ENCODE measurements at places on chromosomes 13 and 19. TPM values are rescaled to one million over a fixed set of nuclear protein-coding genes. Genes with fewer than 3 reads are reported as not detected.

DNA sequence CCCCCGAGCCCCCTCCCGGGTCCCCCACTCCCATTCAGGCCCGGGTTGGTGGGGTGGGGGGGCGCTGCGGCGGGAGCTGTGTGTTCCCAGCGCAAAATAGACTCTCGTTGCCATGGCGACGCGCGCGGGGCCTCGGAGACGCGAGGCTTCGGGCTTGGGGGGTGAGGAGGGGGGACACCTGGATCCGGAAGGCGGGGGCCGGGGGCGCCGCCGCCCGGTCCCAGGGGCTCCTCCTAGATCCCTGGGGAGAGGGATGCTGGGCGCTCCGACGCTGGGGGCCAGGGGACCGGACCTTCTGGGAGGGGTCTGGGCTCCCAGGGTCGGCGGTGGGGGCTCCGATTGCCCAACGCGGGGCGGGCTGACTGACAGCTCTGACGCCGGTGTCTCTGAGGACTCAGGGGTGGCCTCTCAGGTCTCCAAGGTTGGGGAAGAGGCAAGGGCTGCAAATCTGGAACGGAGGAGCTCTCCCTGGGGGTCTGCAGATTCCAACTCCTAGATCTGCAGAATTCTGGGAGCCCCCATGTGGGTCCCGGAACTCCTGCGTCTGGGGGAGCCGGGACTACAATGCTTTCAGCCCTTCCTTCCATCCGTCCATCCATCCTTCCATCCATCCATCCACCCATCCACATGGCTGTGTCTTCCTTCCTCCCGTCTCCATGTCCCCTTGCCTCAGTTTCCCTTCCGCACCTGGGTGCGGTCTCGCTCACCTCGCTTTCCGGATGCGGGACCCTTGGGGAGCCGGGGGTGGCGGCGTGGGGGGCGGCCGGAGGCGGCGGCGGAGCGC, 9.1 kb upstream of the SHISA7 start:
- no peak for DNase-seq

DNA sequence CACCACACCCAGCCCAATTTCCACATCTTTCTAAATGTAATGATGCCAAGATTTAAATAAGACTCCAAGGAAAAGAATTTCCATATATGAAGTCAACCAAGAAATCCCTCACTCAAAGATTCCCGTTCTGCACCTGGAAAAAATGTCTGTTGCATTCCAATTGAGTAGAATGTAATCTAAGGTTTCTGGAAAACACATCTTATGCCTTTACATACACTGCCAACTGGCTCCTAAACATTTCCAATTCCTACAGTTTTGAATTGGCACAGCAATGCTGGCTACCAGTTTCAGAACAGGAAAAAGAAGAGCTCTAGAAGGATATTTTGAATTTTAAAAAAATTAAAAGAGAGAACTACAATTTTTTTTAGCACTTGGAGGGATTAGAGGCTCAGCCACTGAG, 43.0 kb downstream of the COL4A2 start:
- DNase-seq: no peak

GRCh38 chr19:5269926-5270325, 70.7 kb downstream of the PTPRS start:
- no peak for DNase-seq

DNA sequence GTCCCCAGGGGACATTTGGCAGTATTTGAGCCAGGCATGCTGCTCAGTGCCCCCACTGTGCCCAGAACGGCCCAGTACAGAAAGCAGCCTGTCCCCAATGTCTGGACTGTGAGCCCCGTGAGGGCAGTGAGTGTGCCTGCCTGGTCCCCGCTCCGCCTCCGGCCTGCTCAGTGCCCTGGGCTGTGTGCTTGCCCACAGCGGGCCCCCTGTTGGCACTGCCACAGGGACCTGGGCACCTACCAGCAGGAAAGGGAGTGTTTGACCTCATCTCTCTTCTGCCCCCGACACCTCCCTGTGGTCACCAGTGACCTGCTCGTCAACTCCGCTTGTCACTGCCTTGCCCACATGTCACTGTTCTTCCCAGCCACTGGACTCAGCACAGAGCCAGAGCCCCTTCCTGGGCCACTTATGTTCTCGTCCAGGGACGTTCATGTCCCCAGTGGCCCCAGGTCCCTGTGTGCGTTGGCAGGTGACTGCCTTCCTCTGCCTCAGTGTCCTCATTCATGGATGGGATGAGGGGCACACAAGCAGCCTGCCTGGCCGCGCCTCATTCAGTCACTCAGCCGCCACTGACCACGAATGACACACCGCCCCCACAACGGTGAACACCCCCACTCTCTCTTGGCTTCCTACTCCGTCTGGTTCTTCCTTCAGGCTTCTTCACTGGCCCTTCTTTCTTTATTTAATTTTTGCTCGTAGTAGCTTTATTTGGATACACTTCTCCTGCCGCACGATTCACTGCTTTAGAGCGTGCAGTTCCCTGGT, 2.8 kb downstream of the FZR1 start:
- no peak for DNase-seq

DNA sequence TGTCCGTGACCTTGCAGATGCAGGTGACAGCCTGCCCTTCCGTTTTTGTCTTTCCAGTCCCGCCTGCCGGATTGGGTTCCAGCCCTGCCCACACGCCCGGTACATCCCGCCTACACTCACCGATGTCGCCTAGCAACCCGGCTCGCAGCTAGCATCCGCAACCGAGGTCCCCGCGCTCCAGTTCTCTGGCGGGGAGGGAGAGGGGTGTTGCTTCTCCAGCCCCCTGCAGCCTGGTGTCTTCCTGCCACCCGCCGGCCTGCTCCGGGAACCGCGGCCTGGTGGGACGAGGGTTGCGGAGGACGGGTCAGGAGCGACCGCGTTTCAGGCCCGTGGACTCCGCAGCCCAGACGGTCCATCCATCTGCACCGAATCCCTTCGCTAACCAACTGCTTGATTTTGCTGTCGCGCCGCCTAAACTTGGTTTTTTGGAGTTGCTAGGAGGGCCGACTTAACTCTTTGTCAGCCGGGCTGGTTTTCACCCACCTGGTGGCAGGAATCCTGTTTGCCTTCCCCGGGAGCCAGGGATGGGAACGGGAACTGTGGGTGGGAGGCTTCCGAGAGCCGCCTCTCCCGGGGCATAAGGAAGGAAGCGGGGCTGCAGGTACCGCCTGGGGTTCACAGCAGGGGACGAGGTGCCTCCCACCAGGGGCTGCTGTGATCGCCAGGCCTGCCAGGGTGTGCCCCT, 15.4 kb upstream of the MATK start:
- DNase-seq: peak; percentile 67

DNA sequence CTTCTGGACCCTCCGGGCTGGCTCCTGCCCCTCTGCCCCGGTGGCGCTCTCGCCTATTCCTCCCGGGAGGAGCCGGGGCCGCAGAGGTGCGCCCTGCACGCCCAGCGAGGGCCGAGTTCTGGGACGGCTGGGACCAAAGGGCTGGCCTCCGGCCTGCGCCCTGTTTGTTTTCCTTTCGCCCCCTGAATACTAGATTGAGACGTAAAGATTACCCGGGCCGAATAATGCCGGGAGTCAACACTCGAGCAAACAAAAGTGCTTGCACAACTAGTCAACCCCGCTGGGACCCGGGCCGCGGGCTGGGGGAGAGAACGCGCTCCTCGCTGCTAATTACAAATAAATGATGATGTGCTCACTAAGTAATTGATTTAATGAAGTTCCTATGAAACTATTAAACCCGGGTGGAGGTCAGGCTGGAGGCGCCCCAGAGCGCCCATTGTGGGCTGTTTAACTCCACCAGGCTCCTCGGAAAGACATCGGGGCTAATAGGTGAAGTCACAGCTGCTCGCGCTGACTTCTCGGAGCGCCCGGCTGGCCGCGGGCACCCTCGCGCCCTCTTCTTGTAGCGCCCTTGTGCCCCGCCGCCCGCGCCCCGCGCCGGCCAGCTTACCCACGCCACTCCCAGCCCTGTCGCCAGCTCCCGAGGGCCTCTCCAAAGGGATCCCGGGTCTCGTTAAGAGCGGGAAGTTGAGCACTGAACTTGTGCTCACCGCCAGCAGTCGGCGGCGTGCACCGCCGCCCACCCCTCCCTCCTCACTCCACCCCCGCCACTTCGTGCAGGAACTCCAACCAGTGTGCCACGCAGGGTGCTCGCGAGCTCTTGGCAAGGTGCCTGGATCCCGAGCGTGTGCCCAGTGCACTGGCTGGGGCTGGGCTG, 14.9 kb downstream of the ZIC5 start:
- no peak for DNase-seq

DNA sequence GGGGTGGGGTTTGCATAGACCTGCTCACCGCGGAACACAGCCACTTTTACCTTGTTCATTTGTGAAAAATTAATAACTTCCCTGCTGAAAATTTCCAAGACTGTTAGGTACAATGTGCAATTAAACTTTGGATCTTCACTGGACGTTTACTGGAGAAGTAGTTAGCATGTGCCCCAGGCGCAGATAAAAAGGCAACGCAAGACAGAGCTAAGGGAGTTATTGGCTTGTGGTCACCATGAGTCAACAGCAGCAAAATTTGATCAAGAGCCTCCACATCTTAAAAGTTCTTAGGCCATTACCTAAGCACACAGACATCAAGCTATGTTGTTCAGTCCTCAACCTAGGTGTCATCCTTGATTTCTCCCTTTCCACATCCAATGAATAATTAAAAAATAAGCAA, 257.0 kb downstream of the LHFPL6 start:
- no peak for DNase-seq

DNA sequence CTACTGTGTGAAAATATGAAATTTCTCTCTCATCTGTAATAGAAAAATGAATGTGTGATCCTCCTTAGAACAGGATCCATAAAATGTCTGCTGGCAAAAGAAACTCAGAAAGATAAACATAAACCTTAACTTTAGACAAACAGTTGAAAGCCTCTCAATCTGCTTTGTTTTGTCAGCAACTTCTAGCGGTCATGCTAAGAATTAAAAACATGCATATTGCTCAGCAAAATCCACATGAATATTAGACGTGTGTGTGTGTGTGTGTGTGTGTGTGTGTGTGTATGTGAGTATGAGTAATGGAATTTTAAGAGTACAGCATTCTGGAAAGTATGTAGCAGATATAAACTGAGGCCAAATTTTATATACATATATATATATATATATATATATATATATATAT, 1779.2 kb upstream of the MIR17HG start:
- no peak for DNase-seq

GRCh38 chr13:61247149-61247936, 168.3 kb downstream of the PCDH20 start:
- DNase-seq: no peak

GRCh38 chr13:46378411-46378810, 8.6 kb downstream of the RUBCNL start:
- DNase-seq: no peak

DNA sequence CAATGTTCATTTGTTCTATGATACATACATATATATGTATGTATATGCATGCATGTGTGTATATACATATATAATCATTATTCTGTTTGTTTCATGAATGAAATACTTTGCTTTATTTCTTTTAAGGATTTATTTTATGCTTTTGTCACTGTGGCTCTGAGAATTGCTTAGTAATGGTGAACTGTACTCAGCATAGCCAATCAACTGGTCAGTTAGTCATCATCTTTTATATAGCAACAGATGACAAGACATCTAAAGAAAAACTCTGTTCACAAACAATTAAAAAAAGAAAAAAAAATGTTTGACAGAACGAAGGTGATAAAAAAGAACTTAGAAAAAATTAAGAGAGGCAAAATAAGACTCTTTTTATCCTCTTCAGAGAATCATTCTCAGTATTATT, 1440.3 kb downstream of the PCDH9 start:
- no peak for DNase-seq

- DNase-seq: no peak
Observed at GRCh38 chr13:107185889-107186288, 618.0 kb upstream of the ARGLU1 start.

DNA sequence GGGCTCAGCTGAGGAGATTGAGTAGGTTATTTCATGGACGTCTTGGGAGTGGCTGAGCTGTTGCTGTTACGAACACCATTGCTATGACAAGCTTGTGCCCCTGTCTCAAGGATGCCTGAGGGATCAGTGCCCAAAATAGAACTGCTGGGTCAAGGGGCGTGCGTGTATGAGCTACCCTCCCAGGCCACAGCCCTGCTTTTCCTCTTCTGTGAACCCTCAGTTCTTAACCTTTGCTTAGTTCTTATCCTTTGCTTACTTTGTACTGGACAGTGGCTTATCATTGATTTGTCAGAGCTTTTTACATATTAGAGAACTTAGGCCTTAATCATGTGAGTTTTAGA, 9.0 kb downstream of the ARHGAP45 start:
- DNase-seq: no peak

GRCh38 chr13:49690133-49690994, 922 bp downstream of the EBPL start:
- no peak for DNase-seq

GRCh38 chr19:14559916-14560775, 11.7 kb downstream of the NDUFB7 start:
- DNase-seq: no peak

GRCh38 chr19:44961821-44962220, 6.6 kb downstream of the CLPTM1 start:
- no peak for DNase-seq

- DNase-seq: no peak
Observed at GRCh38 chr13:93345770-93346169, 119.2 kb downstream of the GPC6 start.

DNA sequence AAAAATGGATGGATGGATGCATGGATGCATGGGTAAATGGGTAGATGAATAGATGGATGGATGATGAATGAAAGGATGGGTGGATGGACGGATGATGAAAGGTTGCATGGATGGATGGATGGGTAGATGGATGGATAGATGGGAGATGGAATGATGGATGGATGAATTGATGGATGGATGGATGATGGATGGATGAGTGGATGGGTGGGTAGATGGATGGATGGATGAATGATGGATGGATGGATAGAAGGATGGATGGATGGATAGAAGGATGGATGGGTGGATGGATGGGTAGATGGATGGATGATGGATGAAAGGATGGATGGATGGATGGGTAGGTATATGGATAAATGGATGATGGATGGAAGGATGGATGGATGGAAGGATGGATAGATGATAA, 115.1 kb upstream of the LSM14A start:
- DNase-seq: no peak

DNA sequence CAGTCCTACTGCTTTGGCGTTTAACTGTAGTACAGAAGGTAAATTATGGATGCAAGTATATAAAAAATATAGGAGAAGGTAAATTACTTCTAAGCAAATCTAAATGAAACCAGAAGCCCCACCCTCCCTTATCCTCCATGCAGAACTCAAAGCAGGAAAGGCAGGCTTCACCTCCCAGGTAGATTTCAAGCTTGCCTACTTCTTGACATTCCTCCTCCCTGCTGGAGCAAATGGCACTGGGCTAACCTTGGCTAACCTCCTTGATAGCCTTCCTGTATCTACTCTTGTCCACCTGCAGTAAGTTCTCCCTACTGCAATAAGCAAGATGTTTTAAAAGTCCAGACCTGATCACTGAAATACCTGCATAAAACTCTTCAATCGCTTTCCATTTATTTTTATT, 396.0 kb downstream of the IRS2 start:
- DNase-seq: no peak

GRCh38 chr19:56838909-56839651, 1.4 kb downstream of the PEG3 start:
- DNase-seq: peak; percentile 99

FFAR3 gene
- not detected for total RNA-seq

ZNF439 gene
- 13.2 TPM for total RNA-seq

ZNF628 gene
- total RNA-seq: 12.0 TPM

NCAN gene
- total RNA-seq: 0.13 TPM

GPR12 gene
- not detected for total RNA-seq

ZNF132 gene
- 7.8 TPM for total RNA-seq

KBTBD6 gene
- total RNA-seq: 9.3 TPM

TTYH1 gene
- total RNA-seq: 1.5 TPM

SHISA2 gene
- 3.7 TPM for total RNA-seq

PLEKHF1 gene
- 11.7 TPM for total RNA-seq

ZNF763 gene
- total RNA-seq: 9.8 TPM

EBI3 gene
- 8.3 TPM for total RNA-seq

PLIN5 gene
- 30.7 TPM for total RNA-seq

MYPOP gene
- 6.7 TPM for total RNA-seq

CXCL17 gene
- total RNA-seq: not detected

C2CD4C gene
- total RNA-seq: 1.9 TPM

All from kidney (tissue), 22 donors.